ENCODE measurements at places on chromosomes 2 and 18.

- no peak for DNase-seq
Measured at GRCh38 chr2:53067056-53067455, 700.5 kb upstream of the CHAC2 start.

GRCh38 chr2:235541838-235542549, 48.2 kb downstream of the AGAP1 start:
- no peak for DNase-seq

- DNase-seq = peak; percentile 63
Measured at GRCh38 chr2:211132573-211132972, 576.2 kb downstream of the CPS1 start.

DNA sequence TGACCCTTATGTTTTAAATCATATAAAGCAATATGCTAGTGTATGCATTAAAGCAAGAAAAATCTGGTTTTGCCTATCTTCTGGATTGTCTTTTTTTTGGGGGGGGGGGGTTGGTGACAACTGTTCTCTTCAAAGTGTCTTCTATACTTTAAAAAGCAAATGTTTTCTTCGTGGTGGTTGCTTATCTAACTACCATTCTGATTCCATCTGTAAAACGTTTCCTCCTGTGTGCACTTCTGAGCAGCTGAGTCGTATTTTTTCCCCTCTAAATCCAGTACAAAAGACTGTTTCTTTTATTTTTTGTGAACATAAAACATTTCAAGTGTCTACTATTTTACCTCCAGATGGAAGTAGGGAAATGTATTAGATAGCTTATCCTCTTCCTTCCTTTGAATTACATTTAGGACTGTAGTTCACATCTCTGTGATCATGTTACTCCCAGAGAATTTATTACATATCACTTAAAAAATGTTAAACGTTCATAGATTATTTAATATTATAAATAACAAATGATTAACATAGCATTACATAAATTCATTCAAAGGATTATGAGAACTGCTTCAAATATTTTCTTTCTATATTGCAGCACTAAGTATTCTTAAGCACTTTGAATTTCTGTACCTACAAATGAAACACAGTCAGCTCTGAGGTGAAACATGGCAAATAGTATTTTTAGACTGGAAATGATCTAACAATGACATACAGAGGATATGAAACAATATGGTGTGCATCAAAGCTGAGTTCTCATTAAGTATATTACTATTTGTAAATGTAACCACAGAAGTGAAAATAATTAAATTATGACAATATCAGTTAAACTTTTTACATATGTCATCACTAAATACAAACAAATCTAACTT, 56.4 kb downstream of the SCN3A start:
- DNase-seq = no peak

GRCh38 chr2:231614559-231615057, 21.9 kb downstream of the TEX44 start:
- DNase-seq = no peak

DNA sequence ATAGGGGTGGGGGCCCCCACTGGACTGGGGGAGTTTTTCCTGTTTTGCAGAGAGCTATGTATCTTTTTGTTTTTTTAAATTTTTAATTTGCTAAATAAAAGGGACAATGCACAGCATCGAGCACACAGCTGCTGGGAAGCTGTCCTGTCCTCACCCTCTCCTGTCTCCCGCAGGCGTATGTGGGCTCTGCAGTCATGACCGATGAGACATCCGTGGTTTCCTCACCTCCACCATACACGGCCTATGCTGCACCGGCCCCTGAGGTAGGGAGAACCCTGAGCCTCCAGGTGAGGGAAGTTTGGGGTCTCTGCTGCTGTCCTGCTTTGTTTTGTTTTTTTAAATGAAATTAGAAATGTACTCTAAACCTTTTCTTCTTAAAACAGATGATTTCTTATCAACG, 27.6 kb downstream of the PLEKHB2 start:
- no peak for DNase-seq

DNA sequence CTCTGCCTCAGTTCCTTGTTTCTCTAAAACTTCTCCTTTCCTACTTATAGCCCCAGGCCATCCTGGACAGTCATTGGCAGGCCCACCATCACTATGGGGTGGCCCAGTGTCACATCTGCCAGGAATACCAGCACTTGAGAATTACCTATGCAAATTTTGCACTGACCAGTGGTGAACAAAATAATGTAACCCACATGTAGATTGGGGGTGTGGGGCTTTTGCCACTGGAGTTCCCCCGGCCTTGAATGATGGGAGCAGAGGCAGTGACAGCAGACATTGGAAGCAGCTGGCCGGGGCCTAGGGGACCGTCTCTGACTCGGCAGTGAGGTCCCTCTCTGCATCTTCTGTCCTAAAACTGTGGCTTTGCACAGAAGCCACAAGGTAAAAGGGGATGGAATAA, 24.9 kb upstream of the DNMT3A start:
- no peak for DNase-seq

- no peak for DNase-seq
Measured at GRCh38 chr2:171800639-171801038, 93.4 kb downstream of the SLC25A12 start.

- DNase-seq = peak; percentile 80
Measured at GRCh38 chr2:70104231-70105111, 17.2 kb downstream of the PCBP1 start.

DNA sequence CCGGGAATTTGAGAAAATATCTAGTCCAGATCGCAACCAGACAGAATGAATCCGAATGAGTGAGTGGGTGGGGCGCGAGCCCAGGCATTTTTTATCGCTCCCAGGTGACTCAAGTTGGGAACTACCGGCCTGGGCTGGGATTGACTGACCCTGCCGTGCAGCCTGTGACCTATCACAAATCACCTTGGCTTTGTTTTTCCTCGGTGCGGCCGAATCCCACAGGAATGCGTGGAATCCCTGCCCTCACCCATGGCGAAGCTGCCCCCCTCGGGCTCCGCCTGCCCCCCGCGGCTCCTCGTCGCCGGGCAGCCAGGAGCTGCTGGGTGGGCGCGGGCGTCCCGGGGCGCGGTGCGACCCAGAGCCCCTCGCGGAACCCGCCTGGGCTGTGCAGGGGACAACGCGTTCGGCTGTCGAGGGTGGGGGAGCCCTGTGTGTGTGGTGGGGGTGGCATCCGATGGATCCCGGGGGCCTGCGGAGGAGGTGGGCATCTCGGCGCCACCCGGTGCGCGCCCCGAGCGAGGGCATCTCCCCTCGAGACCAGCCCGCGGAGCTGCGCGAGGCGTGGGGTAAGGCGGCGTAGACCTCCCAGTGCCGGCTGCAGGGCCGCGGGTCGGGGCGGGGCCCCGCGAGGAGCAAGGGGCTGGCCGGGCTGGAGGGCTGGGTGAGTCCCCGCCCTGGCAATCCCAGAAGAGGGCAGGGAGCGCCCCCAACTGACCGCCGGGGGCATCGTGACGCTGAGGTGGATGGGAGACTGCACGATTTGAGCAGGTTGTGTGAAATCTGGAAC, 16.5 kb downstream of the B3GNT7 start:
- peak; percentile 85 for DNase-seq

- DNase-seq = no peak
Measured at GRCh38 chr2:69966496-69966895, 5.1 kb upstream of the ASPRV1 start.

GRCh38 chr2:85368921-85369320, 14.4 kb downstream of the ELMOD3 start:
- DNase-seq = peak; percentile 33

GRCh38 chr2:241560883-241561474, 2.4 kb downstream of the BOK start:
- DNase-seq = no peak

DNA sequence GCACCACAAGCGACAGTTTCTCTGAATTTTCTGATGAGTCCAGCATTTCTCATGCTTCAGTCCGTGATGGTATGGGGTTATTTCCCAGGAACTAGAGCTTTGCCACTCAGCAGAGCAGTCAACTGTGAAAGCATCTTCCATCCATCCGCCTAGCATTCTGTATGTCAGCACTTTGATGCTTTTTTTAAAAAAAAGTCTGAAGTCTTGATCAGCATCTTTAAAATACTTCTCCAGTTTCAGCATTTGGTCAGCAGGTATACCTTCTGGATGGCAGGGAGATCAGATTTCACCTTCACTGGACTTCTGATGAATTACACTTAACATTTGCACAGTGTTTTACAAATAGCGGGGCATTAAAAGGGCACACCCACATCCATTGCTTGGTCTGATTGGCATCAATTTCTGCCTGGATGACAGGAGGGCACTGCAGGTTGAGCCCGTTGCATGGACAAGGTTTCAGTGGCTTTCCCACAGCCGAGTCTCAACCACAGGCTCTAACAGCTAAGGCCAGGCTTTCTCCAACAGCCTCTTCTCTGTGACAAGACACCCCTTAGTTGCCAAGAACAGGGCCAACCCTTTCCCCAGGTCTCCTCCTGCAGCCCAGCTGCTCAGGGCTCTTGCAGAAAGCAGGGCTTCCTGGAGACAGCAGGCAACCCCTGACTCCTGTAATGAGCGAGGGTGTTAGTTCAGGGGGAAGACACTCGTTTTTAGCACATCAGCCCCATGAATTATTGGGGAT, 54.0 kb downstream of the EMILIN2 start:
- DNase-seq = no peak

- DNase-seq = no peak
Measured at GRCh38 chr2:26172871-26173775, at the start of gene GAREM2. Gene GAREM2 (plus strand): TSS chr2:26173088. CDS start chr2:26173221, 133 bp downstream.

DNA sequence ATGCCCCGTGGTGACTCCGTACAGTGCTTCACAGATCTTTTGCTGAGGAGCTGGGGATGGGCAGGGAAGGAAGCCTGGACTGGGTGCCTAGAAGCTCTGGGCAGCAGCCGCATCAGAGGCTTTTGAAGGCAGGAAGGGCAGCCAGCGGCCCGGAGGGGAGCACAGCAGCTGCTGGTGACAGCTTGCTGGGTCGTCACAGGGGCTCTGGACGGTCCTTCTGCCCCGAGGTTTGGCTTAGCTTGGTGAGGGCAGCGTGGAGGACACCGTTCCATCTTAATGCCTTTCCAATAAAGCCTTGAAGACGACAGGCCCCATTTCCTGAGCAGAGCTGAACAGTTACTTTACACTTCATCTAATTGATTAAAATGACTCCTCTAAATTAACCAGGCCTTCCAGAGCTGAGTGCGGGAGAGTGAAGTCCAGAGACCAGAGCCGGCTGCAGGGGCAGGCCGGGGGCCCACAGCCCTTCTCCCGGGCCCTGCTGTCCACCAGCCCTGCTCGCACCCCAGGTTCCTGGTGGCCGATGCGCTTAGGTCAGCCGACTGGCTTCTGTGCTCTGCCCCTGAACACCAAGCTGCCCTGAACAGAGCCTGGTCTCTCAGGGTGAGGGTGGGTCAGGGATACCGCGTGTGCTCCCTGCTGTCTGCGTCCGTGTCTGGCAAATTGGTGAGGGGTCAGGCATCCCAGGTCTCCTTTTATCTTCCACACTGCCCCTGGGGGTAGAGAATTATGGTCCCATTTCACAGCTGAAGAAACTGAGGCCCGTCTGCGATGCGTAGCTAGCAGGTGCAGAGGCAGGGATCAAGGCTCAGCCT, 43.5 kb downstream of the RRM2 start:
- DNase-seq = no peak

- DNase-seq = peak; percentile 53
Measured at GRCh38 chr2:174138161-174138560, 110.2 kb downstream of the OLA1 start.

GRCh38 chr2:223560749-223561435, 41.3 kb downstream of the SCG2 start:
- DNase-seq = peak; percentile 18

DNA sequence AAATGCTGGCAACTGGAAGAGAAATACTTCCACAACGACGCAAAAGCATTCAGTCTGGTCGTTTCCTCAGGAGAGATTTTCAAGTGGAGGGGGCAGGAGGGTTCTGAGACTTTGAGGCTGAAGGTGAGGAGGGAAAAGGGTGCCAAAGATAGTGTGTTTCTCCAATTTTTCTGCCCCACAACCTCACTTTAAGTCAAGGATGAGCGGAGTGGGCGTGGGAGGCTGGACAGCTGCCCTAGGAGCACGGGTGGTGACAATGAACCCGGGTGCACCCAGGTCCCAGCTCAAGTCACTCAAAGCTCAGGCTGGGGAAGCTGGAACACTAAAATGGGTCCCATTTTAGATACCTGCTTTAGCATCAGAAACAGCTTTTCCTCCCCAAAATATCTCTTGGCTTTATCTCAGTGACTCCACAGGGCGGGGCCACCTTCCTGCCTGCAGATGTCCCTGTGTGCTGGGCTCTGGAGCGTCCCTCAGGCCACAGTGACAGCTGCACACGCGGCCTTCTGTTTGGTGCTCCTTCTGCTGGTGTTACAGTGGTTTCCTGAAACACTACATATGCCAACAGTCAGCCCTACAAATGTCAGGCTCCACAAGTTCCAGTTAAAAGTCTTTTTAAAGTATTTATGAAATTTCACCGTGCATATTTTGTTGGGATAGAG, 1.4 kb upstream of the MBP start:
- no peak for DNase-seq

DNA sequence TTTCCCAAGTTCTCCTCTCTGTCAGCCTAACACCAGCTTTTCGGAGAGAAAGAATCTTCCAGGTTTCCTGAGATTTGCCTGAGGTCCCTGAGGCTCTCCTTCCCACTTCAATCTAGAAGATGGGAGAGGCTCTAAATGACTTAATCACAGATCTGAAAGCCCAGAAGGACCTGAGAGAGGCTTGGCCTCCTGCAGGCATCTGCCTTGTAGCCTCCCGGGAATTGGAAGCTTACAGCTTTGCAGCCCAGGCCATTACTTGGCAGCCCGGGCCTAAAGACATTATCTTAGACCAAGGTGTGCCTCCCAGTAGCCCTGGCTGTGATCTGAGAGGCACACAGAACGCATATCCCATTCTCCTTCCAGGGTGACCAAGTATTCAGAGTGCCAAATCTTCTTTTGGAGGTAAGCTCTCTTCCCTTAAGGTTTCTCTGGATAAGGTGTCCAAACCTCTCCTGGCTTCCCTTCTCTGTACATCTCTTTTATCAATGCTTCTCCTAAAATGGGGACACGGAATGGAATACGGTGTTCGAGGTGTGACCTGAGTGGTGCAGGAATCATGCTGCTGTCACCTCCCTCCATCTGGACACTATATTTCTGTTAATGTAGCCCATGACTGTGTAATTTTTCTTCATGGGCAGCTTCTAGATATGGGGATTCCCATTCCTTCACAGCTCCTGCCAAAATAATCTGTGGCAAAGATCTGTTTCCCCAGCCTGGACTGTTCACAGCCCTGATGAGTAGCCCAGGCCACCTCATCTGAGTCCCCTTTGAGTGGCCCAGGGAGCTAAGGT, 16.0 kb downstream of the CTIF start:
- DNase-seq = no peak

- no peak for DNase-seq
Measured at GRCh38 chr2:218021536-218022071, 18.8 kb upstream of the TNS1 start.

- no peak for DNase-seq
Measured at GRCh38 chr2:83233781-83234180, 1225.3 kb downstream of the SUCLG1 start.

DNA sequence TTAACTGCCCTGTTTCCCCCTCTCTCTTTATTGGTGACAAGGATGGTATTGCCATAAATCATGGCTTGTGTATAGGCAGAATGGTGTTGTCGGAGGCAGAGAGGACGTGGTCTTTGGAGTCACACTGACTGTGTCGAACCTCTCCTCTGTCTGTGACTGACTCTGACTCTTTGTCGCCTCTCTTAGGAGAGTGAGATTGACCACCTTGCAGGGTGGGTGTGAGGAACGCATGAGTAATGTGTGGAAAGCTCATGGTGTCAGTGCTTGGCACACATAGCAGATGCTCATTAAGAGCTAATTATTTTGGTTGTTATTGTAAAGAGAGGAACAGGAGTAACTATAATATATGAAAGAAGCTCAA, 145.6 kb downstream of the TTC27 start:
- DNase-seq = no peak

- DNase-seq = no peak
Measured at GRCh38 chr2:217048730-217049129, 188.9 kb upstream of the TNP1 start.
